ENCODE measurements at places on chromosomes 5 and 9.

GRCh38 chr5:40437452-40437861 lies 242.3 kb upstream of the PTGER4 start:
- DNase-seq, result no peak

- no peak for DNase-seq
Observed at GRCh38 chr9:89439571-89439970, 58.3 kb downstream of the SEMA4D start.

GRCh38 chr9:81729135-81729534 lies 39.8 kb upstream of the TLE1 start:
- no peak for DNase-seq

DNA sequence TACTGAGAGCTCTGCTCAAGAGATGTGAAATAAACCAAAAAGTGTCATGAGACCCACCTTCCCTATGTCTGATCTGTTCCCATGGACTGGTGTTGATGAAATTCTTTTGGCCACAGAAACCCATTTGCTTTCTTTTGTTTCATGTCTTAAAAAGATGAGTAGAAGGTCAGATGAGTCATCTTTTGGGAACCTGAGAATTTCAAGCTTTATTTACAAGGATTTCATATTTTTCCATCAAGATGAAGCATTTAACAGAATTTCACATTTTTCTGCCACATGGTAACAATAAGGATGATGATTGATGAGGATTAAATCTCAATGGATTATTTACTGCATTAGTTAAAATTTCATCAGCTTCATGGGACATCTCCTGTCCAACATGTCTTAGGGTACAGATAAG lies 337.8 kb downstream of the DEPDC1B start:
- DNase-seq, result no peak

GRCh38 chr5:1330847-1331831 lies 13.8 kb downstream of the CLPTM1L start:
- no peak for DNase-seq

- no peak for DNase-seq
Observed at GRCh38 chr5:137627706-137628105, 108.2 kb downstream of the KLHL3 start.

DNA sequence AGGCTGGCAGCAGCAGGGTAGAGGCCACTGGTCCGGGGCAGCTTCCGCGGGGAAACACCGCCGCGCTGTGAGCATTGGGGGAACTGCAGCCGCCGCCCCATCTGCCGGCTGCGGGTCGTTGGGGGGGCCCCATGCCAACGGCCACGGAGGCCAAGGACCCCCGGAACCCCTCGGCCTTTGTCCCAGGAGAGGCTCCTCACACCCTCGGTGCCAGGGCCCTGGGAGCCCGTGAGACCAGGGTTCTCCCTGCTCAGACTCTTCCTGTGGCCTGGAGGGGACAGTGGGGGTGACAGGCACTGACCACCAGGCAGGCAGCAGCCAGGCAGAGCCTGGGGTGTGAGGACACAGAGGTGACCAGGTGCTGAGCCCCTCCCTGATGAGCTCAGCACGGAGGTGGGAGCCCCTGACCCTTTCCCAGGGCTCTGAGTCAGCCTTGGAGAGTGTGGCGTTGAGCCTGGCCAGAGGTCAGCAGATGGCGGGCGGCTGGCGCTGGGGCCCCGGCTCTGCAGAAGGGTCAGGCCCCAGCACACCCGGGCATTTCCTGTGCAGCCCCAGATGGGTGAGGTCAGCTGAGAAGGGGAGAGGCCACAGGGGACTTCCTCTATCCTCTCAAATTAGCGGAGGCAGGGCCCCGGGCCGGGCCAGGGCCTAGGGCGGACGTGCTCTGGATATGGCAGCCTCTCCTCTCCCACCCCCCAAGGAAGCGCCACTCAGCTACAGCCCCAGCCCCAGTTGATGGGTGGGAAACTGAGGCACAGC lies 17.9 kb upstream of the EGFL7 start:
- peak; percentile 35 for DNase-seq

DNA sequence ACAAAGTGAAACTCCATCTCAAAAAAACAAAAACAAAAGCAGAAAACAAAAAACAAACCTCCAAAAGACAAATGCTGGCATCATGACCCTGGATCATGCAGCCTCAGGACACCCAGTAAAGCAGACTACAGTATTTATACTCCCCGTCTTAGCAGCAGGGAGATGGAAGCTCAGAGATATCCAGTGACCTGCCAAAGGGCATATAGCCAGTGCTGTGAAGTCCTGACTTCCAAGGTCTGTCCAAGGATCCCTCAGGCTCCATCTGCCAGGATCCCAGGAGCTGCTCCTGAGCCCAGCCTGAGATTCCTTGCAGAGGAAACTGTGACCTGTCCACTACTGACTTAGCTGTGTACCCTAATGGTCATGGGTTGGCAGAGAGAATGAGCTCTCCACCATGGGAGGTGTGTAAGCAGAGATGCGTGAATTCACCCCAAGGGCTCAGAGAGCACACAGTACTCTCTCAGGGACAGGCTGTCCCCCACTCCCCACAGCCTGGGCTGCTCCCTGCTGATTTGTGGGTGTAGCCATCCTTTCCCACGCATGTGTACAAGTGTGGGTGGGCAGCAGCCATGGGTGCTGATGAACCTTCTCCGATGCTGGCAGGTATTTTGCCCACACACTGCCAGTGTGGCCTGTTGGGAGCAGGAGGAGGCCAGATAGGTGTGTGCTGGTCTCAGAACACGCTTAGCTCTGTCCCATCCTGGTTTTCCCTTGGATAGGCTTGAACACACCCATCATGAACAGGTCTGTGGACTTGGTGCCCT lies 2.1 kb upstream of the WNK2 start:
- DNase-seq, result no peak

DNA sequence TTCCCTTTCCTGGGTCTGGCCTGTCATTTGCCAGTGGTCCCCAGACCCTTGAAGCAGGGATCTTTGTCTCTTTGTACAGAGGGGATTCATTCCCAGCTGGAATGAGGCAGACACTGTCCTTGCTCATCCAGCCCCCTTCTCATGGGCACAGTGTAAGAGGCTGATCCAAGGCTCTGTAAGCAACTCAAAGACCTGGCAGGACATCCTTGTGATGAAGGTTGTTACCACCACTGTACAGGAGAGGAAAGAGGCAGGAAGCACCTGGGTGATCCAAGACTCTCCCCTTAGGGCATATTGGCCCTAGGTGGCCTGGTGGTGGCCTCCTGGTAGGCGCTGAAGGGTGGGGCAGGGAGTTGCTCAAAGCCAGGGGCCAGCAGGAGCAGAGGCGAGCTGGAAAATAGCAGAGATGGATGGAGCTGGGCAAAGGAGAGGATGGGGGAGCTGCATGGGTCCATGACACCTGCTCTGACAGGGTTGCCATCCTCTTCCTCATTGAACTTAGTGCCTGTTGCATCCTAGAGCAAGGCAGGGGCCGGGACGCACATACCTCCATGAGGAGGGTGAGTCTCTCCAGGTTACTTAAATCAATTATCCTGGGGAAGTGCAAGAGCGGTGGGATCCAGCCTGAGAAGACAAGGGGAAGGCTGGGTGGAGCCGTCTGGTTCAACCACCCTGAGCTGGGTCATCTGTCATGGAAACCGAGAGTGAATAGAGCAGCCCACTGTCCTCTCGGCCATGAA lies 9.8 kb upstream of the GADD45G start:
- DNase-seq, result no peak

GRCh38 chr9:127007638-127008037 lies 93.1 kb downstream of the RALGPS1 start:
- no peak for DNase-seq

- no peak for DNase-seq
Observed at GRCh38 chr9:93886911-93887310, 68.2 kb downstream of the BARX1 start.

GRCh38 chr9:4382722-4383317 lies 83.0 kb upstream of the GLIS3 start:
- DNase-seq, result no peak

All from substantia nigra (tissue), 51 donors.